ENCODE measurements at places on chromosomes 13 and 19. TPM values are rescaled to one million over a fixed set of nuclear protein-coding genes. Genes with fewer than 3 reads are reported as not detected.

Gene TNPO2
- total RNA-seq: 90.1 TPM

Gene PTGIR
- total RNA-seq: not detected

Gene NLRP8
- not detected for total RNA-seq

Gene ARRDC5
- total RNA-seq: not detected

Gene CYP4F3
- under 0.01 TPM for total RNA-seq

Gene UPF1
- 51.6 TPM for total RNA-seq

Gene FAM216B
- 0.94 TPM for total RNA-seq

Gene CCDC159
- total RNA-seq: 6.3 TPM

Gene POU2F2
- total RNA-seq: 12.2 TPM
